Mammary epithelial cell (primary cell): ENCODE measurements at places on chromosomes 12 and 14.

- DNase-seq: peak; percentile 20
Measured at GRCh38 chr14:86038387-86039042, 508.6 kb downstream of the FLRT2 start.

GRCh38 chr12:78406828-78407227 lies 457.7 kb upstream of the SYT1 start:
- DNase-seq: no peak

GRCh38 chr14:67816326-67817002 lies at the start of gene ZFYVE26:
TSS of gene ZFYVE26 (minus strand) at chr14:67816590. CDS start at chr14:67815963, 627 bp downstream.
- peak; percentile 96 for DNase-seq

DNA sequence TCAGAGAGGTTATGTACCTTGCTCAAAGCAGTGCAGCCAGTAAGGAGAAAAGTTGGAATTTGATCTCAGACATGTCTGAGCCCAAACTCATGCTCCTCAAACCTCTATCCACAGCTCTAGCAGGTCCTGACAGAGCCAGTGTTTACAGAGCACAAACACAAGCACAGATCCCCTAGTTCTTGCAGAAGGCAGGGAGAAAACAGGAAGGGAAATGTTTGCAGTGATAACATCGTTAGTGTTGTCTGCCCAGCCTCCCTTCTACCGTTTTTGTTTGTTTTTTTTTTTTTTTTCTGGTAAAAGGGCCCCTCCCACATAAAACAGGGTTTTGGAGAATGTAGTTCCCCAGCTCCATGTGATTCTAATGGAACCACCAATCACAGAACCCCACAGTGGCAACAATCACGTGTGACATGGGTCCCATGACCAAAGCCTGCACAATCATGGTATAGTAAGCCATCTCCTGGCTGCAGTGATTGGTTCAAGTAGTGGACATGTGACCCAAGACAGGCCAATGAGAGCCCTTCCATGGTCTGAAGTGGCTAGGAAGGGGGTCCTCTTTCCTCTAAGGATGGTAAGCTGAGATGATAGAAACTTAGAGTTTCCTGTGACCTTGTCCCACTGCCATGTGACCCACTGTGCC lies 513.4 kb downstream of the MED13L start:
- no peak for DNase-seq

DNA sequence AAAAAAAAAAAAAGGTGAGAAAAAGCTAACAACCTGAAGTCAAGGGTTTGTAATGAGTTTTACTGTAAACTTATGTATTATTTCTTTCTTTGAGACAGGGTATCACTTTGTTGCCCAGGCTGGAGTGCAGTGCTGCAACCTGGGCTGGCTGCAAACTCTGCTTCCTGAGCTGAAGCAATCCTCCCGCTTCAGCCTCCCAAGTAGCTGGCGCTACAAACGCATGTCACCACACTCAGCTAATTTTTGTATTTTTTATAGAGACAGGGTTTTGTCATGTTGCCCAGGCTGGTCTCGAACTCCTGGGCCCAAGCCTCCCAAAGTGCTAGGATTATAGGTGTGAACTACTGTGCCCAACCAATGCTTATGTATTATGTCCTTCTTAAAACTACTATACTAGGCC lies 9.2 kb downstream of the ATF7 start:
- no peak for DNase-seq

DNA sequence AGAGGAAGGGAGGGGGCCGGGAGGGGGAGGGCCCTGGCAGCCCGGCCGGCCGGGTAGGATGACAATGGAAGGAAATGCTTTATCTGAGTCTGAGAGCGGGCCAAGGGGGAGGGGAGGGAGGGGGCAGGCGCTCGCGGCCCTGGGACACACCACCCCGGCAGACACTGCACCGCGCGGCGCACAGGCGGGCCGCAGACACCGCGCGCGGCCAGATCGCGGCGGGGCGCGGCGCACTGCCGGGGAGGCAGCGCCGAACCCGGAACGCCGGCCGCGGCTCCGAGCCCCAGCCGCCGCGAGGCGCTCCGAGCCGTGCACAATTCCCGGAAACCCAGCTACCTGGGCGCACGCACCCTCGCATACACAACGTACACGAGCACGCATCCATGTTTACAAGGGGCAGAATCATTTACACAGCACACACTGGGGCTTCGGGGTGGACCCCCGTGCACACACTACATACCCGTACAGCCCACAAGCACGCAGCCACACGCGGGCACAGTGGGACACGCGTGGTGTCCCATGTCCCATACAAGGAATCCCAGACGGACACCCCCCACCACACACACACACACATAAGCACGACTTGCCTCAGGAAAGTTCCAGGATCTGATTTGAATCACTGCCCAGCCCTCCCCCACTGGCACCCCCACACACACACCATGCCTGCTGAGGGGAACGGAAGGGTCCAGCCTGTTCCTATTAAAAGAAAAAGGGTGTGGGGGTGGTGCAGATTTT lies at the start of gene HDAC7:
TSS of gene HDAC7 (minus strand) at position 8 of the 735 bp plus-strand sequence. CDS start 118 bp downstream, outside the sequence.
- DNase-seq: peak; percentile 68

GRCh38 chr12:52063082-52063924 lies 6.5 kb upstream of the ATG101 start:
- no peak for DNase-seq

DNA sequence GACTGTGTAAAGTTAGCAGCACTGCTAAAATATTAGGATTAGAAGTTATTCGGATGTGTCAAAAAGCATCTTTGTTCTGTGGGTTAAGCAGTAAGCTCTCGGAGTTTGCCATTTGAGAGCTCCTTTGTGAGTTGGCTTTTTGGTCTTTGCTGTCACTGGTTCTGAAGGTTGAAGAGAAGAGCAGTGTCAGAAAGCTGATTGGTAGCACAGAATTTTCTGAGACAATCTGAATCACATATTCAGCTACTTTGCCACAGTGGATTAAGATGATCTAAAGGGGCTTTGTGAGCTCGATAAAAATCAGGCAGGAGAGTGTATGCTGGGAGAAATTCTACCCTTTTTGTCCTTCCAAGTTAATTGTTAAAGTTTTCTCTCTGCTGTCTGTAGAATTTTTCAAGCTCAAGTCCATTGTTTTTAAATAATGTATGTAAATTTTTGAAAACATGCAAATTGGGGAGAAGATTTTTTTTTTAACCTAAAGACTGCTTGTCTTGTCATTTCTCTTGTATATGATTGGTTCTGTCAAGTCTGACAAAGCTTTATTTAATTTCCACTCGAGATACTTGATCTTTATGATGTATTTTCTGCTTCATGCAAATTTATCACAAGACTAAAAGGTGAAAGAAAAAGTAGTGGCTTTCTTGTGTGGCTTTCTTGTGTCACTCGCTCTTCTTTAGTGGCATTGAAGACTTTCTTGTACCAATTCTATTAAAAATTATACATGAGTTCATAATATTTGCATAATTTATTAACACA lies 307.3 kb downstream of the EGLN3 start:
- DNase-seq: no peak

GRCh38 chr14:32697704-32698103 lies 241.0 kb upstream of the NPAS3 start:
- peak; percentile 12 for DNase-seq

- DNase-seq: peak; percentile 64
Measured at GRCh38 chr12:607541-608001, 55.7 kb downstream of the NINJ2 start.

DNA sequence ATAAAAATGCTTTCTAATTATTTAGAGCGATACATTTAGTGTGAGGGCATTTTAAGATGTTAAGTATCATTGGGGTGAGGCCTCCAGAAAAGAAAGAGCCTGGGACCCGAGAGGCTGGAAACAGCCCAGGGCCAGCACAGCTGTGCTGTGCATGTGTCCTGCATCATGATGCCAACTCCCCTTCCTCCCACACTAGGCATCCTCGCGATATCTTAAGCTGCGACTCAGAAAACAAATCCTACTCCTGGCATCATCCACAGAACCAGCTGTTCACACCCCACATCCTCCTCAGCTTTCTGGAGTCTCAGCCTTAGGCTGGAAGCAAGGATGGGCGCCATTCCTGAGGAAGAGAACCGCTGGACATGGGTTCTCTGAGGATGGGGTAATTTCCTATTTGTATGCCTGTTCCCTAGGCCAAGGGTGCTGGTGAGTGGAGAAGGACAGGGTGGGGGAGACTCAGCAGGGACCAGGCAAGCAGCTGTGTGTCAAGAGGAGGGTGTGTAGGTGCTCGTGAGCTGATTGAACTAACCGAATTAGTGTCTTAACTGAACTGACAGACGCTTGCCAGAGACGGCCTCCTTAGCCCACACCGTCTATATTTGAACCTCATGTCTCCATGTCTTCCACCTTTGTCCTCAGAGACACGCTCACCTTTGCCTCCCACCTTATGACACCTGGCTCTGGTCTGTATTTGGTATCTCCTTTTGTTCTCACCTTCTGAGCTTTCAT lies 15.6 kb upstream of the MCRS1 start:
- no peak for DNase-seq

GRCh38 chr14:75242546-75243273 lies 35.9 kb upstream of the FOS start:
- DNase-seq: peak; percentile 84
